ENCODE measurements at places on chromosomes 1 and 21. TPM values are rescaled to one million over a fixed set of nuclear protein-coding genes. Genes with fewer than 3 reads are reported as not detected.

LHX8 gene
- not detected for total RNA-seq

NTMT2 gene
- not detected for total RNA-seq

B3GALT5 gene
- under 0.01 TPM for total RNA-seq

TXNIP gene
- total RNA-seq: 485 TPM

TEKT2 gene
- total RNA-seq: 4.8 TPM
